ENCODE measurements at places on chromosomes 4 and X.

DNA sequence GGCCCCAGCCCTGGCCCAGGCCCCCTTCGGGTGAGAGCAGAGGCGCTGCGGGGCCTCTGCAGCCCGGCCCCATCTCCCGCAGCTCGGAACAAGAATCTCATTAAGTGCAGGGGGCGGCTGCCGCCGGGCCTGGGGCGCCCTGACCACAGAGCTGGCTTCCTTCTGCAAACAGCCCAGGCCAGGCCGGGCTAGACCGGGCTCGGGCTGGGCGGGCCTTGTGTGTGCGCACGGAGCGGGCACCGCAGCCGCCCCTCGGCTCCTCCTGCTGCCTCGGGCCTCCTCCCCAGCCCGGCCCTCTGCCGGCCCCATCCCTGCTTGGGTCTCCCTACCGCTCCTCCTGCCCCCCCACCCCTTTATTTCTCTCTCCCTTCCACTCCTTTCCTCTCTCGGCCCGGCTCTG is 83.3 kb downstream of the EFNB1 start:
- no peak for DNase-seq

GRCh38 chr4:180542445-180543100 is 1700.6 kb upstream of the TENM3 start:
- no peak for DNase-seq

DNA sequence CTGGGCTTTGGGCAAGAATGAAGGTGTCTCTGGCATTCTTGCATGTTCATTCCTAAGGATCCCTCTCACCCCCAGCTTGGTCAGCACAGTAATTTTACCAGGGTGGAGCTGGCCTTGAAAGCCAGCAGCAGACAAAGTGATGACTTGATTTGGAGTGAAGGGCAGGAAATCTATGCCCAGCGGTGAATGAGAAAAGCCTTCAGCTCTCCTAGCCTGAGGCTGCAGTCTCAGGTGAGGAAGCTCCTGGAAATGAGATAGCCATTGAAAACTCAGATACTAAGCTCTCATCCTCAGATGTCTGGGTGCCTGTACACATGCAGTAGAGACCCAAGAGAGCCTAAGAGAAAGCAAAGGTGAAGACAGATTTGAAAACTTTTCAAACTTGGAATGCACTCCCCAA is 10.7 kb upstream of the UCHL1 start:
- DNase-seq = no peak

DNA sequence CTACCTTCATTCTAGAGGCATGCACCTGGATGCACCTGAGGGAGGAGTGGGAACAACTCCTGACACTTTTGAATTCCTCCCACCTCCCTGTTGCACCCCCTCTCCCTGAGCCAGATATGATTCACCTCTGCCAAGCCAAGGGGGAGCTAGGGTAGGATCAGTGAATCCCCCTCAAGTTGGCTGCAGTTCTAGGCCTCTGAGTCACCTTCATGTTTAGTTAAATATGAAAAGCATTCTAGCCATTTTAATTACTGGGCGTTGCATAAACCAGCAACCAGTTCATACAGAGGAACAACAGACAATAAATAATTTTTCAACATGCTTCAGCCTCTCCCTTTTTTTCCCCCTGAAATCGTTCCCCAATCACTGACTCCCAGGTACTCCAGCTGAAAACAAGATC is 1440.2 kb downstream of the ADGRL3 start:
- DNase-seq = no peak

DNA sequence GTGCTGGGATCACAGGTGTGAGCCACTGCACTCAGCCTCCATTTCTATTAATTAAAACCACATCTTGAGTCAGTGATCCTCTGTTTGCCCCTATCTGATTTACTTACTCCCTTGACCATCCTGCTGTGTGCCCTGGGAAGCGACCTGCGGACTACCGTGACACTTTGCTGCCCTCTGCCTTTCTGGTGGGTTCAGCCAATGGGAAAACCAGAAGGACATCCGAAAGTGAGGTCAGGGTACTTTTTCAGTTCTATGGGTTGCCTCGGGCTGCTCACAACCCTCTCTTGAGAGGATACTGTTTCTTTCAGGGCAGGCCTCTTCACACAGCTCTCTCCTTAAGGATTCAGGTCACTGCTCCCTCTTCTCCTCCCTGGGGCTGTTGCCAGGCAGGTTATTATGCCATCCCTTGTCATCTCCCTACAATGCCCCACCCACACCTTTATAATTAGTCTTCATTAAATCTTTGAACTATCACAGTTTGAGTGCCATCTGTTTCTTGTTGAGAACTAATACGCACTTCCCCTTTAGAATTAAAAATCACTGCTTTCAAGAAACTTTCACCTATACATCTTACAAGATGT is 21.4 kb downstream of the PLAC8 start:
- DNase-seq = no peak

DNA sequence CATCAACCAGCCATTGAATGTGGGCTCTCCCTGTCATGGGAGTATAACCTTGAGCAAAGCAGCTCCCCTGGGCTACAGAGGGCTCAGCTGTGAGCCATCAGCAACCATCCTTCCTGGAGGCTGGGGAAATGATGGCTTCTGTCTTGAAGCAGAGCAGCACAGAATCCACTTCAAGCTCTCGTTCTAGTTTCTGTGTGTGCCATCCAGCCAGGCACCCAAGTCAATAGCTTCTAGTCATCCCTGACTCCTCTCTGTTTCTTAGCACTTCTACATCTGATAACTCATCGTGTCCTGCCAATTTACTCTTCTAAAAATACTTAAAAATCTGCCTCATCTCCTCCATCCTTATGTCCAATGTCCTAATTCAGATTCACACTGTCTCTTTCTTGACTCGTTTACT is 42.2 kb upstream of the TSPAN5 start:
- no peak for DNase-seq

DNA sequence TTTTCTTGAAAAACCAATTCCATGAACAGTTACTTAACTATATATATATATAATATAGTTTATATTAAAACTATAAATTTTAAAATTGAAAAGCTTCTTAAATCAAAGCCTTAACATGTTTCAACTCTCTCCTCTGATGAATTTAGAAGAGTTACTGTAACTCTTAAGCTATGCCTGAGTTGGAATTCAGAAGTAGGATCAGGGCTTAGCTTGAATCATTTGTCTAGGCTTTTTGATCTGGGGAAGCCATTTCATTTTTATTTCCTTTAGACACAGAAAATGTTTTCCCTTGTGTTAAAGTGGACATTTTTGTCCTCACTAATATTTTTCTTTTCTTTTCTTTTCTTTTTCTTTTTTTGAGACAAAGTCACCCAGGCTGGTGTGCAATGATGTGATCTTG is 40.4 kb upstream of the PDLIM5 start:
- no peak for DNase-seq

DNA sequence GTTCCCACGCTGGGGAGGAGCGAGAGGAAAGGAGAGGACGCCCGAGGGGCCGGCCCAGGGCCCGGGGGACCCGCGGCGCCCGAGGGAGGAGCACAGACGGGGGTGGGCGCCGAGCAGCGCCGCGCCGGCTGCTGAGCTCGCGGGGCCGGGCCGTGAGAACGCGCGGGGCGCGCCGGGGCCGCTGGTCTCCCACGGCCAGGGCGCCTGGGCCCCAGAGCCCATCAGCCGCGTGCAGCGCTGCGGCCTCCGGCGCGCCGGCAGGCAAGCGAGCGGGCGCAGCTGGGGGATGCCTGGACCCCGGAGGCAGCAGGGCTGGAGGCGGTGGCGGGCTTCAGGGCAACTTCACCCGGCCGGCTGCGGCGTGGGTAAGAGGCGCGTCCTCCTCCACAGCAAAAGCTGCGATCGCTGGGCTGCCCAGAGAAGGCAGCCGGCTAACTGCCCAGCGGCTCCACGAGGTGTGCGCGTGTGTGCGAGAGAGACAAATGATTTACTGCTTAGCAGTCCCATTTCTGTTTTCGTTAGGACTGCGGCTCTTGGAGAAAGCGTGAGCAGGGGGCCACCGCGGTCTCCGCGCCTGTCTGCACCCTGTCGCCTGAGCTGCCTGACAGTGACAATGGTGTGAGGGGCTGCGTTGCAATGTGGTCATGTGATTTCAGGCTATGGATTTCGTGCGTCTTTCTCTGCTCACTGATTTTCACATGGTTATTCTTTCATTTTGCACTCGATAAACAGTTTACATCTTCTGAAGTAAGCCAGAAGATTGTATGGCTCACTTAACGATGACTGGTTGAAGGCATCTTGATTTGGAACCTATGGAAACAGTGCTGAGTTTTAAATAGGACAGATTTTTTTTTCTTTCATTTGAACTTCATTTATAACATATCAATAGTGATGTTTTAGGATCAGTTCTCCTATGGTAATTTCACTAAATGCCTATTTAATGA is 1.2 kb downstream of the GUCY1A1 start:
- DNase-seq = peak; percentile 36

- DNase-seq = no peak
Observed at GRCh38 chrX:150314186-150314585, 48.9 kb upstream of the MAMLD1 start.

GRCh38 chr4:39637221-39637585 is 1.5 kb downstream of the SMIM14 start:
- no peak for DNase-seq

DNA sequence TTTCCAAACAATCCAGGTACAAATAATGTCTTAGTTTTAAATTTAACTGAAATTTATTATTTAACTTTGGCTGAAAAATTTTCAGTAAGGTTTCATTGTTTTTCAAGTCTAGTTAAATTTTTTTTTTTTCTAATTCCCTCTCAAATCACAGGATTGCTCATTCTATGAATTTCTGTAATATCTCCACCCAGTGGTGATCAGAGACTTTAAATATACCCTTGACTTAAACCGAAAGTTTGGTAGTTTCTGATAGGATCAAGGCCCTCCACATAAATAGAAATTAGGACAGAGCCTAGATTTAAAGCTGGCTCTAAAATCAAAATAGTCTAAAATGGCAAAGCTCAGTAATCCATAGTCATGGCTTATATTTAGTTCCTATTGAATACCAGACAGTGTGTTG is 175.4 kb downstream of the TBCK start:
- no peak for DNase-seq

DNA sequence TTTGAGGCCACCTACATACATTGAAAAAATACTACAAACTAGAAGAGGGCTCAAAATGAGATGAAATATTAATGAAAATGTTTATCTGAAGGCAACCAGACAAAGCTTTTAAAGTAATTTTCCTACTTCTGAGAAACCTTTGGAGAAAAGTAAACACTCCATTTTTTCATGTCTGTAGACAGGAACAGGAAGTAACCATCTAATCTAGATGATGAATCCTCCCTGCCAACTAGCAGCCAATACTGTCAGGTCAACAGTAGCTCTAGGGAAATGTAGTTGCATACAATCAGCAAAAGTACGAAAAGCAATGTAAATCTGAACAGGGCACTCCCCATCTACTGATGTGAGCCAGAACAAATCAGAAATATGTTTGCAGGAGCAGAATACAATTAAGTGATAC is 49.0 kb downstream of the AMMECR1 start:
- no peak for DNase-seq

DNA sequence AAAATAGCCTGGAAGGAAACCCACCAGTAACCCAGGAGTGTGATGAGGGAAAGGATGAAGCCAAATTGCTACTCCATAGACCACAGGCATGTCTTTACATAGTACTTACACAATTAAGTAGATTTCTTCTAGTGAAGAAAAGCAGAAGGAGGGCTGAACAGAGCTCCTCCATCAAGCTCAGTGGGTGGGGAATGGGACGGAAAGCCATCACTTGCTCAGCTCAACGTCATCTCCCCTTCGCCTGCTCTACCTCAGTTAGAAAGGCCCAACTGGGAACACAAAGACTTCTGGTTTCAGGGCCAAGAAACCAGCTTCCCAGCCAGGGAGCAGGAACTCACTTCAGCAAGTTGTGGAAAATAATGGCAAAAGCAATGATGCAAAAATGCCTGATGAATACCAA is 36.6 kb downstream of the ADGRG2 start:
- DNase-seq = no peak

DNA sequence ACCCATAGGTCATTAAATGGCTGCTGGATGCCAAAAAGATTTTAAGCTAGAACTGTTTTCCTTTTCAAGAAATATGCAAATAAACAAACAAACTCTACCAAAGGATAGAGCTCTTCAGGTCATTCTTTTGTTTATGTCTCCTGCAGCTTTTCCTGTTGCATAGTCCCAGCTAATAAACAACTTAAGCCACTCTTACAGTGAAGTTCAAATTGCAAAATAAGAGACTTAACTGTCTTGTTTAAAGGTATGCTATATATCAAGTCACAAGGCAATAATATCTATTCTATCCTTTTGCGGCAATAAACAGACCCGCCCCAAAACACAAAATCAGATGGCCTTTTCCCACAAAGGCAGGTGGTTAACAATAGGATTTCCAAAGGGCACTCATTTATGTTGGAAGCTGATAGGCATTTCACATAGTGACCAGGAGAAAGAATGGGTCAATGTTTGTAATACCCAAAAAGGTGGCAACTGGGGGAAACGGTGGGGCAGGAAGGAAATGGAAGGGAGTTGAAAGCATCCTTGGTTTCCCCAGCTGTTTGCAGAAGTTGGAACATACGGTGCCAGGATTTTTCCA is 15.3 kb downstream of the HAND2 start:
- DNase-seq = no peak

DNA sequence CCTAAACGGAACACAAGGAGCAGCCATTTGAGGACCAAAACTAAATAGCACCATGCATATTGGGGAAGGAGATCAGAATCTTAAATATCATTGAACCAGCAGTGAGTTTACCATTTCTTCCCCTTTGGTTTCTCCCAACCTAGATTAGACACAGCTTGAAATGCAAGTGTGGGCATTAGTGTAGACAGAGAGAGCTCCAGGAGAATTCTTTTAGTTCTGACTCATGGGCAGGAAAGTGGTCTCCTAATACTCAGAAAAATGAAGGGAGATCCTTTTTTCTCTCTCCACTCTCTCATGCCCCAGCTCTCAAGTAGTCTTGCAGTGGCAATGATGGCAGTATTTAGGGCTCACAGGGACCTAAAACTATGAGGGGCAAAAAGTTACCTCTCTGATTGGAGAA is 567.9 kb downstream of the INPP4B start:
- no peak for DNase-seq

DNA sequence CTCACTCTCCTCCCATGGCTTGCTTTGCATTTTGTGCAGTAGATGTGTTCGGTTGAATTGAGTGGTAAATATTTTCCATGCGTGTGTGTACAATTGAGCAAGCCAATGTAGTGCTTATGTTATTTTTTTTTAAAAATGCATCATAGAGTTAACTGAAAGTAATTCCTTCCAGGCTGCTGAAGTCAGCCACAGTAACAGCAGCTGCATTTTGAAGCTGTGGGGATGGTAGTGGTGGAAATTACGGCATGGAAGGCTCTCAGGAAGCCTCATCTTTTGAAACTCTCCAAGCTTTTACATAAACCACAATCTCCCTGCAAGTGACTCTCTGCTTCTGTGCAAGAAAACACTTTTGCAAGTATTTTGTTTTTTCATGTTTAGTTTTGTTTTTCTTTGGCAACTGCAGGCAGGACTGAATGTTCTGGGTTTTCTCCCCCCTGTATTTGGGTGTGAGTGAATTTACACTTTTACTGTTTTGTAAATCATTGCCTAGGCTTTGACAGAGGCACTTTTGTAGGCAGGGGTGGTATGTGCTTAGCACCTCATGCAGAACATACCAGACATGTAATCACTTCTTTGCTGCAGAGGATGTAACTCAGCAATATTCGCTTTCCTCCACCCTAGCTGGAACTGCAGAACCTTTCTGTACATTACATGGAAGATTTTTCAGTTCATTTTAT is 56.2 kb downstream of the LRRC66 start:
- no peak for DNase-seq

GRCh38 chr4:113695328-113696169 is 66.0 kb downstream of the CAMK2D start:
- DNase-seq = no peak

Measured in NCI-H345 (cell line).